Glutamatergic neuron (in vitro differentiated cells): ENCODE measurements at places on chromosomes 6 and 20. TPM values are rescaled to one million over a fixed set of nuclear protein-coding genes. Genes with fewer than 3 reads are reported as not detected.
A peak's percentile ranks its signal among the peaks of the same experiment; 100 is the strongest.

DNA sequence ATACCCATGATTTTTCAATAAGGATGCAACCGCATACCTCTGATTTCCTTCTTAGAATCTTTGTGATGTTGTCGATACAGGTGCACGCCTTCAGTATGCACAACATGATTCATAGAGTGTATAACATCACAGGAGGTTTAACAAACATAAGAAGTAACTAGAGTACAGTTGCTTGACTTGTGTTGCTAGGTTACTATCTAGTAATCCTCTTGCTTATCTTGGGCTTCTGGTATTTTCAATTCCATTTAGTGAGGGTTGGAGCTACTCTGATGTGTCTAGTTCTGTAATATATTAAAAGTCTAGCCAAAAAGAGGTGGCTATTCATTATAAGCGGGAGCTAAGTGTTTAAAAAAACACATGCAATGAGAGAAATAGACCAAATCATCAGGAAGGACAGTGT lies 85.5 kb upstream of the TENT5A start:
- no peak for DNase-seq

DNA sequence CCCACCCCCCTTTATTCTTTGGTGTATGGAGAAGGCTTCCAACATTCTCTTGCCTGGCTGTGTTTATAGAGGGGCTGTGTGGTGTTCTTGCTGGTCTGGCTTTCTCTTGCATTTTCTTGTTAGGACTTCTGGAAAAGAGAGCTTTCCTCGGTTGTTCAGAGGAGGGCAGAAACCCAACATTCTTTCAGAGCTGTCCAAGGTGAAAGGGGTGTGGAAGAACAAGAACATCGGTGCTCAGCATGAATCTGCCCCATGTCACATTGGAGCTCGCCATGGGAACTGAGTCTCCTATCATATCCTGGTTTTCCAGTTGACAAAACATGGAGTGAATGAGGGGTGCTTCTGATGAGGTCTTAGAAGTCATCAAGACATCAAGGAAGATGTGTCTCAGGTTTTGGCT lies 281.8 kb downstream of the RNF144B start:
- no peak for DNase-seq

Gene SFTA2
- total RNA-seq, result not detected

DNA sequence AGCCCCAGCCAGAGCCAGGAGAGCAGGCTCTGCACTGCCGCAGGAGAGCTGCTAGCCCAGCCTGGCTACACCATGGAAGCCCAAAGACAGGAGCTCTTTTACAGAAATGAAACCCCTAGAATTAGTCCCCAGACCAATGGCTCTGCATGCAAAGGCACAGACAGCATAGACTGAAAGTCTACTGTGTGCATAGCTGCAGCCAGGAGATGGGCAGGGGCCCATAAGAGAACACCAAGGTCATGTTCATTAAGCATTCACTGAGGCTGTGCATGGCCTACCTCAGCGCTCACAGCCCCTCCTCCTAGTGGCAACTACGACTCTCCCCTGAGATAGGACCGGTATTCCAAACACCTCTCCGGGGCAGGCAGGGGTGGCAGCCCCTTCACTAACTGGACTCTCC lies 34.9 kb downstream of the SNX5 start:
- no peak for DNase-seq

- no peak for DNase-seq
Measured at GRCh38 chr6:113591896-113592827, 265.0 kb upstream of the MARCKS start.

Gene TRIM10
- total RNA-seq, result not detected

Gene RIMS1
- 12.3 TPM for total RNA-seq

DNA sequence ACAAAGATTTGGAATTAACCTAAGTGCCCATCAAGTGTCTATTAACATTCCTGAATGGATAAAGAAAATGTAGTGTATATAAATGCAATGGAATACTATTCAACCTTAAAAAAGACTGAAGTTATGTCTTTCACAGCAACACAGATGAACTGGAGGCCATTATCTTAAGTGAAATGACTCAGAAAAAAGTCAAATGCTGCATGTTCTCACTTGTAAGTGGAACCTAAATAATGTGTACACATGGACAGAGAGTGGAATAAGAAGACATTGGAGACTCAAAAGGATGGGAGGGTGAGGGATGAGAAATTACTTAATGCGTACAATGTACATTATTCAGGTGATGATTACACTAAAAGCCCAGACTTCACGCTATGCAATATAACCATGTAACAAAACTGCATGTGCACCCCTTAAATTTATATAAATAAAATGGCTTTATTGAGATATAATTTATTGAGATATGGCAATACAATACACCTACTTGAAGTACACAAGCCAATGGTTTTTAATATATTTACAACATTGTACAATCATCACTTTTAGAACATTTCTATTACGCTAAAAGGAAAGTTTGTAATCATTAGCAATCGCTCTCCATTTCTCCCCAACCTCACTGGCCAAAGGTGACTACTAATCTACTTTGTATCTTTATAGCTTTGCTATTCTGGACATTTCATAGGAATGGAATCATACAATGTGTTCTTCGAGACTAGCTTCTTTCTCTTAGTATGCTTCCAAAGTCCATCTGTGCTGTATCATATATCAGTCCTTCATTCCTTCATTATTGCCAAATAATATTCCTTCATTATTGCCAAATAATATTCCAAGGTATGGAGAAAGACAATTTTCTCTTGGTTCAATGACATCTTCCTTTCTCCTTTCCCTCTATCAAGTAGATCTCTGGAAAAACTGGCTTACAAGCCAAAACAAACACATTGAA lies 5.8 kb downstream of the STX7 start:
- no peak for DNase-seq

GRCh38 chr20:20941468-20941889 lies 164.7 kb downstream of the LINC00237 start:
- DNase-seq, result no peak

DNA sequence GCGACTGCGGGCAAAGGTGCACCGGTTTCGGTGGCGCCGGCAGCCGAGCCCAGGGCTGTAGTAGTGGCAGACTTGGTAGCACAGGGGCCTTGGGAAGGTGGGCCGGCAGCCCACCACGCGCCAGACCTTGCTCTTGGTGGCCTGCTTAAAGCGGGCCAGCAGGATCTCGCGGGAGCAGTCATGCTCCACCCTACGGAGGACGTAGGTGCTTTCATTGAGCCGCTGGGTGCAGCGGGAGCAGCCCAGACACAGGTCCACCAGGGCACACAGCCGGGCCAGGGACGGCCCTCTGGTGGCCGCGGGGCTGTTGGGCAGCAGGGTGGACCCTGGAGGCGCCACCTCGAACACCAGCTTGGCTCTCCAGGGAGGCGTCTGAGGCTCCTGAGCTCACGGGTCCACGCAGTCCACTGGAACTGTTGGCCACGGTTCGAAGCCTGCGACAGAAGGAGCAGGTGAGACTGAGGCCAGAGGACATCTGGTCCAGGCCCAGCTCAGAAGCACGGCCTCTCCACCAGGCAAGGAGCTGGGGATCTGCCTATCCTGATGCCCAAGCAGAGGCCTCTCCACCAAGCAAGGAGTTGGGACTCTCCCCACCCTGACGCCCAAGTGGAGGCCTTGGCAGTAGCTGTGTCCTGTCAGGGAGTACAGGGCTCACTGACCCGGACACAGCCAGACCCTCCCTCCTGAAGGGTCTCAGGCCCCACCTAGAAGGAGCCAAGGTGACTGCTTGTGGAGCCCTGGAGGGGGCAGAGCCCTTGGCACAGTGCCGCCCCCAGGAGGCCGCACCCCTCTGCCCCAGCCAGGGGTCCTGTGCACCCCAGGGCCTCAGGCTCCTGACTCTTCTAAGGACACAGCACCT lies 1.0 kb downstream of the HELZ2 start:
- DNase-seq, result peak; percentile 48

DNA sequence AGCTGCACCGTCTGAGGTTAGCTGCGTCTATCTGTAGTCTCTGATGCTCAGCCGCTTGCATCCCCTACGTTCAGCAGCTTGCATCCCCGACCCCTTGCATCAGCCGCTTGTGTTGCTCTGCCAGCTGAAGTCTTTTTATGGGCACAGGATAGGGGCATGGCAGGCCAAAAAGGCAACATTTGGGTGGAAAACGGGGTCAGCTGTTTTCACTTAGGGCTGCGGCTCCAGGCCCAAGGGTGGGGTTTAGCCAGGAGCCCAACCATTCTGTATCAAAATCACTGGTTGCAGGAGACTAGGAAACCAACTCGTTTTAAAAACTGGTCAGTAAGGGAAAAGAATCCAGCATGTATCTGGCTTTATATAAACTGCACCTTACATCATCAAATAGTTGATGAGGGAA lies 49.9 kb downstream of the FAM50B start:
- DNase-seq, result no peak

Gene OR2B6
- not detected for total RNA-seq

DNA sequence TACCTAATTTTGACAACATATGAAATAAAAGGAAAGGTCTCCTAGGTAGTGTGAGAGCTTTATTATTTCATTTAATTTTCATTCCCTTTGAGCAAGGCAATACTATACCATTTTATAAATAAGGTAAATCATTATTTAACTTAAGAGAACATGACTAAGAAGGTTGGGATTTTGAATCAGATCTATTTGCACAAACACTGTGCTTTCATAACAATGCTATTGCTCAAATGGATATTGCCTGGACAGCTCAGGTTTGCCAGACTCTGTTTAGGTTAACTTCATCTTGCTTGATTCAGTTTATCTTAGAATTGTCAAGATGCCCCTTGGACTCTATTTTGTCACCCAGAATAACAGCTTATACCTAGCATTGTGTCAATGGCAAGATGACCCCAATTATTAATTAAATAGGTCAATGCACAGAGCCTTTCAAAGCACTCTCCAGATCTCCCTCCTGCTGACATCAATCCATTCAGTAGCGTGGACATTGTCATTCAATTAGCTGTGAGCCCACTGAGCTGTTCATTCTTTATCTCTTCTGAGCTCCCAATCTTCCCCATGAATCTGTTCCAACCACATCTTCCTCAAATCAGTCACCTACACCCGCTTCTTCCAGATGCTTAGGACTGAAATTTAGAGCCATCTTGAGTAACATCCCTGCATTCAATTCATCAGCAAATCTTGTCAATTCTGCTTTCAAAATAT lies 42.1 kb upstream of the TMEM30A start:
- no peak for DNase-seq

Gene ADGRB3
- 7.3 TPM for total RNA-seq

Gene HCRTR2
- total RNA-seq, result not detected

DNA sequence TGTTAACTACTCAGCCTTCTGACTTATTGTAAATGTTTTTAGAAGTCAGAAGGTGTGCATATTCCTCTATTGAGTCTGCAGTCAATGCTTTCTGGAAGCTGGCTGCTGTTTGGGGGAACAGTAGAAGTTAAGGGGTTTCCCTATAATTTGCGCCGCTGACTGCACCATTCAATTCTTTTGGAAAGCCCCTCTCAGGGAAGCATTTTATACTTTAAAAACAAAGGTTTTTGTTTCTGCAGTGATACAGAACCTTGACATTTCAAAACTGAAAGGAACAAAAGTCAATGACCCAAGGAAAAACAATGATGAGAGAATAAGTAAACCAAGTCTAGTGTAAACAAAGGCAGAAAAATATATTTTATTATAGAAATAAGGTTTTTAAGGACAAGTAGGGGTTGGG lies 120.8 kb upstream of the TNFAIP3 start:
- DNase-seq, result no peak

GRCh38 chr6:157561929-157562810 lies 181.2 kb downstream of the ZDHHC14 start:
- no peak for DNase-seq

DNA sequence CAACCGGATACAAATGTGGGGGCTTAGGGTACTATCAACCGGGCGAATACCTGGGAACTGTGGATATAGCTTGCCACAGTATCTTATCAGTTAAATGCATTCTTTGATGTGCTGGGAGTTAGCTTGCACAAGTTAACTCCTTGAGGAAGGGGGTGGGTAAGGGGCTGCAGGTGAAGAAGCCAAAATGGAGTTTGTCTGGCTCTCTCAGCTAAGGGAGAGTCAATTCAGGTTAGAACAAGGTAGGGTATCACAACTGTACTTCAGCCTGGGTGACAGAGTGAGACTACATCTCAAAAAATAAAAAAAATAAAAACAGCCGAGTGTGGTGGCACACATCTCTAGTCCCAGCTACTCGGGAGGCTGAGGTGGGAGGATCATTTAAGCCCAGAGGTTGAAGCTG lies 8.5 kb upstream of the BTN1A1 start:
- DNase-seq, result no peak

Gene MANEA
- total RNA-seq, result 11.7 TPM

Gene FERMT1
- 0.29 TPM for total RNA-seq

GRCh38 chr6:146077992-146078391 lies 49.1 kb downstream of the GRM1 start:
- no peak for DNase-seq

- no peak for DNase-seq
Measured at GRCh38 chr6:34529665-34530327, 26.3 kb downstream of the SPDEF start.

DNA sequence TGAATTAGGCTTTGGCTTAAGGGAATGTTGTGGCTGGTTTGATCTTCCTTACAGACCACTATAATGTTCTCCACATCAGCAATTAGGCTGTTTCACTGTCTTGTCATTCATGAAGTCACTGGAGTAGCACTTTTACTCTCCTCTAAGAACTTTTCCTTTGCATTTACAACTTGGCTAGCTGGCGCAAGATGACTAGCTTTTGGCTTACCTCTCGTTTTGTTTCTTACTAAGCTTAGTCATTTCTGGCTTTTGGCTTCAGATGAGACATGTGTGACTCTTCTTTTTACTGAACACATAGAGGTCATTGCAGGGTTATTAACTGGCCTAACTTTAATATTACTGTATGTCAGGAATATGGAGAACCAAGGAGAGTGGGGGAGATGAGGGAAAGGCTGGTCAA lies 143.2 kb downstream of the PTCHD4 start:
- DNase-seq, result no peak

- DNase-seq, result no peak
Measured at GRCh38 chr6:91659891-91660290, 1073.0 kb upstream of the MAP3K7 start.

DNA sequence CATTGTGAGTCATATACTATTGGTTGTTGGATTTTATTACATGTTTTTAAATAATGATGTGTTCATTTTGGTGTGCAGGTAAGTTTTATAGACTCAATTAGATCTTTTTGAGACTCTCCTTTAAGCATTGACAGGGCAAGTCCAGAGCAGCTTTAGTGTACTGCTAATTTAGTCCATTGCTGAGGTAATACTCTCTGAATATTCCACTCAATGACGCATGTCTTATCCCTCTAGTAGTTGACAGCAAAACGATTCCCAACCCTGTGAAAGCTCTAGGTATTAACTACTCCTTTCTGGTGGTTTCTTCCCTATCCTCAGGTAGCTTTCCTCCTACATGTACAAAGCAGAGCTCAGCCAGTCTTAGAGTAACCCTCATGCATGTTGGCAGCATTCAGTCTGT lies 373.5 kb upstream of the MAP3K7 start:
- DNase-seq, result no peak

Gene HLA-DMB
- total RNA-seq, result not detected

- DNase-seq, result no peak
Measured at GRCh38 chr6:44221961-44222335, 1.4 kb upstream of the SLC29A1 start.
